ENCODE measurements at places on chromosomes 4 and X.

DNA sequence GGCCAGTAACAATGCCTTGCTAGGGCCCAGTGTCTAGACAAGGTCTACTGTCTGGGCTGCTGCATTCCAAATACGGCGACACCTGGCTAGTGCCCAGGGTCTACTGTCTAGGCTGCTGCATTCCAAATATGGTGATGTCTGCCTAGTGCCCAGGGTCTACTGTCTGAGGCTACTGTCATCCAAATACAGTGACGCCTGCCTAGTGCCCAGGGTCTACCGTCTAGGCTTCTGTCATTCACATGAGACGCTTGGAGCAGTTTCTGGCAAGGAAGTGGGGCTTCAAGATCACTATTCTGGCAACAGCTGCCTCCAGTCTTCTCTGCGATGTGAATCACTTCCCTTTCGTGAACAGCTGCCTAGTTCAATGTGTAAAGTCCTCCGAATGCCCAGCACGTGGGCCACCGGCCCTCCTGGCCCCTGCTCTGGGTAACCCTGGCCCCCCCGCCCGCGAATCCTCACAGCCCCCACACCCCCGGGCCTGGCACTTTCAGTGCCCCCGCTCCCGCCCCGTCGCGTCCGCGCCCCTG lies 12.7 kb downstream of the ACOX3 start:
- DNase-seq: no peak

GRCh38 chrX:44265559-44265958 lies 77.9 kb downstream of the EFHC2 start:
- DNase-seq: no peak

DNA sequence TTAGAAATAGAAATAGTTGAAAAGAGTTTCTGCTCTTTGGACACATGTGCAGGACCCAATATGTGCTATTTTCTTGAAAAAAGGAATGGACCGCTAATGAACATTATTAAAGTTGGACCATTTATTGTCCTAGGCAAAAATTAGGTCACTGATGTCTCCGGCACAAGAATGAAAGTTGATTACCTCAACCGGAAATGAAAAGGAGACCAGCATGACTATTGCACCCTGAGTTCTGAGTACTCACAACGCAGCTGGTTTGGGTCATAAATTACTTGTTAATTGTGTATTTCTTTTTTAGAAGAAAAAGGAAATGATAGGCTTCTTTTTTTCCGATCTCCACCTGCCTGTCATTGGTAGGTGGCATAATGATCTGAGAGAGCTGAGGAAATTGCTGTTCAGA lies 232.7 kb downstream of the ARHGAP24 start:
- DNase-seq: no peak

- DNase-seq: no peak
Observed at GRCh38 chr4:14379183-14379582, 623.1 kb upstream of the CPEB2 start.

DNA sequence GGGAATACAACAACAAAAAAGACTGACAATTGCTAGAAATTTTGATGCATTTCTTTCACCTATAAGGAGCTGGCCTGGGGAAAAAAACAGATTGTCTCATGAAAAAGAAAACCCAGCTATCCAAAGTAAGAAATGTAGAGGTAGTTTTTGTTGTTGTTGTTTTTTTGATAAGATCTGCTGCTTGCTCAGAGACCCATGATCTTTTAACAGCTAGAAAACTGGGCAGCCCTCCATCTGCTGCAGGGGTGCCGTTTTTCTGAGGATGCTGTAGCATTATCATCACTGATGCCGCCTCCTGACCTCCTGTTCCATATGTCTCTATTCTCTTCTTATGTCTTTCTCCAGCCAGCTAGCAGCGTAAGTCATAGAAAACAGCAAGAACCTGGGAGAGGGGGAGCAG lies 98.3 kb downstream of the BMPR1B start:
- DNase-seq: no peak

DNA sequence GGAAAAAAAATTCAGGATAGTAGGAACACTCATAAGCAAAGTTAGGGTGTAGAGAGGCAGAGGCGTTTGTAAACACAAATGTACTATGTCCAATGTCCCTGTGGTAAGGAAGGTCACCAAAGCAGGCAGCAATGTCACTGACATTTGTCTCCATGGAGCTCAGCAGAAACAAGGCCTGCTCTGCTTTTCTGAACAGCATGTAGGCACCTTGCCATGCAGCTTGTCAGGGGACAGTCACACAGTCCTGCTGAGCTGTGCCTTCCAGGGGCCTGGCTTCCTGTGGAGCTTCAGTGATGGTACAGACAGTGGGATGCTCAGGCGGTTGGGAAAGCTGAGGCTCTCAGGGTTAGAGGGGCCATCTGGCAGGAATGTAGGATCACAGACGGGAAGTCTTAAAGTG lies 74.5 kb upstream of the HS3ST1 start:
- no peak for DNase-seq

GRCh38 chr4:82050796-82051195 lies 323.0 kb downstream of the HNRNPD start:
- no peak for DNase-seq

DNA sequence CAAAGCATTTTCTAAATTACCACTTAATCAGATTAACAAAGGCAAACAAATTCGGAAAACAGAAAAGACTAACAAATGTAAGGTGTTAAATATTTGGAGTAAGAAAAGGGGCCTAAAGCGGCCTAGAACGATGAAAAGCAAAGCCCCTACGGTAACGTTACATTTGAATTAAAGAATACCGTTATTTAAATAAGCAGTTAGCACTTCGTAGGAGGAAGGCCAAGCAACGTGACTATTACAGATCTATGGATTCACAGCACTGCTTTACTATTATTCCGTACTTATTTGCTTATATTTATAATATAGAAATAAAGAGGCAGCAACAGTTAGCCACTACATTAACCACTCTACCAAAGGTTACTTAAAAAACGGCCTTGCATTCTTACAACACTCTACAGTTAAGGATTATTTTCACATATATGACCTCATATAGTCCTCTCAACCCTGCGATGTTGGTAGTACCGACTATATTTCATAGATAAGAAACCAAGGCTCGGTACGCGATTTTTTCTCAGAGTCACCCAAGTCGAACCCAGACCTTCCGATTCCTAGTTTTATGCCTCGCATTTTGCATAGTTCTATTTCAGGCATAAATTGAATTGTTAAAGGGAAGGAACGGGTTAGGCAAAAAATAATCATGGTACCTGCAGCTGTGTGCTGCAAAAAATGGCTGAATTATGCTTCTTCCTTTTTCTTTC lies 2.9 kb downstream of the KLHL15 start:
- no peak for DNase-seq

GRCh38 chr4:52841682-52842456 lies 20.2 kb upstream of the RASL11B start:
- no peak for DNase-seq

DNA sequence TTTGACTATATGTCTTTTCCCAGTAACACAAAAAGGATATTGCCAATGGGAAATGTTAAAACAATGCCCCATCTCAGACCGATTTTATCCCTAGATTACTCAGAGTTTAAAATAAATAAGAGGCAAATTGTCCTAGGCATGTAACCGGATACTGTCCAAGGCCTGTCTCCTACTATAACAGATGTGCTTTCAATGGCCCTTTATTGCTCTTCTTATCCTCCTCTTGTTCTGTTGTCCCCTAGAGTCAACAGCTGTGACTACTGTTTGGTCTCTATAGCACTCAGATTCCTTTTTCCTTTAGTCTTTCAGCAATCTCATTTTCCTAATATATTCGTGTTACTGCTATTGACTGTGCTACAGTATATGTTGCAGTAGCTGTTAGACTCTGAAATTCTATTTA lies 66.8 kb upstream of the PLS3 start:
- DNase-seq: no peak

DNA sequence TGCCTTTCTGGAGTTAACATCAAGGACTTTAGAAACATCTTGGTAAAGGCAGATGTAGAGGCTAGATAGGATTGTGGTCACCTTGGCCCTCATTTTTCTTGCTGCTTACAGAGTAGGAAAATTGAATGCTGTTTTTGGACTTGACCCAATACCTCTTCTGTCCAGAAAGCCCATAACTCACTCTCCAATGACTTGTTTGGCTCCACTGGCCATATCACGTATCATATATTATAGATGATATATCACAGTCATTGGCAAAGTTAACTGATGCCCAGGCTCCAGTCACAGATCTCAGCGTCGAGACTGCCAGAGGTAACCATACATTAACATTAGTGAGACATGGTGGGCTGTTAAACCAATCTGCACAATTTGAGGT lies 88.1 kb upstream of the PLAC1 start:
- DNase-seq: no peak

GRCh38 chr4:100907465-100908454 lies 389.9 kb upstream of the EMCN start:
- DNase-seq: no peak

DNA sequence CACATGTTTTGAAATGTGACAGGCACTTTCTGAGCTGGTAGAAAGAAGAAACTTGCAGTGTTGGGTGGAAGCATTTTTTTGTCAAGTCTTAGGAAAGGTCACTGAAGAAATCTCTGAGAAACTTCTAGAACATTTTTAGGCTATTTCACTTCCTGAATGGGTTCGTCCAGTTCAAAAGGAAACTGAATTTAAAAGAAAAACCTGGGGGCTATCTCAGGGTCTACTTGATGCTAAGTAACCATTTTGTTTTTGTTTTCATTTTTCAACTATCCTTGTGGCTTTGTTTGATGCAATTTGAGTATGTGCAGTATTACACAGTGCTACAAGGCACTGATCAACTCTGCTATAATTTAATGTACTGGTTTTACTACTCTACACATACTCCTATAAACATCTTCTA lies 34.0 kb upstream of the AMOT start:
- DNase-seq: no peak

GRCh38 chrX:1330605-1331004 lies 6.0 kb upstream of the IL3RA start:
- no peak for DNase-seq

DNA sequence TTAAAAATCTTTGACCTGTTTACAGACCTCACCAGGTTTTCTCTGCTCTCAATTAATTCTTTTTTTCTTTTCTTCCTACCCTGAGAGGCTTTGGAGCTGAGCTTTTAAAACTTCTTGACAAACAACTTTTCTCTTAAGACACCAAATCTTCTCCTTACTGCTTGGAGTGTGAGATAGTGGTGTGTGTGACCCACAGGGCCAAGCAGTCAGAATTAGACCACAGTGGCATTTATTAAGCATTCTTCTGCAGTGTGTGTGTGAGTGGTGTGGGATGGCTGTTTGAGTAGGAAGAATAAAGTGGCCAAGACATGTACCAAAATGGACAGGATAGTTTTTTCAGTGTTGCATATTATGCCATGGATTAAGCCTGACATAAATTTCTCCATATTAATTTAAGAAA lies 665.1 kb downstream of the RAPGEF2 start:
- no peak for DNase-seq

GRCh38 chr4:39818646-39819045 lies 120.7 kb downstream of the UBE2K start:
- DNase-seq: no peak

GRCh38 chr4:112377171-112377570 lies 80.0 kb downstream of the ALPK1 start:
- no peak for DNase-seq

- DNase-seq: no peak
Observed at GRCh38 chr4:158816955-158817354, 48.1 kb downstream of the FNIP2 start.

DNA sequence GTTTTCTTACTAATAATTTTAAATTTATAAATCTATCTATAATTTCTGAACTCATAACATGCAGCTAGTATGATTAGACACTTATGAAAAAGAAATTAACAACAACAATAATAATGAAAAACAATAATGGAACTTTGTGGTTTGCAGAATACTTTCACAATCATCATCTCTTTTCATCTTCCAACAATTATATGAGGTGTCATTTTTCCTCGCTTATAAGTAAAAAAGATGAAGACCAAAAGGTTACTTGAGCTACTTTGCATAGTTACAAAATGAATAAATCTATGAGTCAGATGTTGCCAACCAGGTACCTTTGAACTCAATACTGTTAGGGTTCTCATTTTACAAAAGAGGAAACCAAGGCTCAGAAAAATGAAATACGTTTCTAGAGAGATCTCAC lies 98.5 kb upstream of the ELOVL6 start:
- no peak for DNase-seq

- DNase-seq: no peak
Observed at GRCh38 chrX:113473418-113473817, 632.8 kb upstream of the AMOT start.

GRCh38 chr4:112519689-112520597 lies 4.0 kb upstream of the NEUROG2 start:
- no peak for DNase-seq

- DNase-seq: no peak
Observed at GRCh38 chrX:100719139-100719538, 12.8 kb downstream of the SYTL4 start.

- DNase-seq: no peak
Observed at GRCh38 chr4:150217808-150218207, 139.6 kb downstream of the DCLK2 start.

GRCh38 chrX:150854856-150855255 lies 43.6 kb downstream of the CD99L2 start:
- DNase-seq: no peak

- no peak for DNase-seq
Observed at GRCh38 chr4:181870326-181870725, 372.9 kb upstream of the TENM3 start.

GRCh38 chrX:45710081-45710801 lies 509.6 kb upstream of the DIPK2B start:
- no peak for DNase-seq

DNA sequence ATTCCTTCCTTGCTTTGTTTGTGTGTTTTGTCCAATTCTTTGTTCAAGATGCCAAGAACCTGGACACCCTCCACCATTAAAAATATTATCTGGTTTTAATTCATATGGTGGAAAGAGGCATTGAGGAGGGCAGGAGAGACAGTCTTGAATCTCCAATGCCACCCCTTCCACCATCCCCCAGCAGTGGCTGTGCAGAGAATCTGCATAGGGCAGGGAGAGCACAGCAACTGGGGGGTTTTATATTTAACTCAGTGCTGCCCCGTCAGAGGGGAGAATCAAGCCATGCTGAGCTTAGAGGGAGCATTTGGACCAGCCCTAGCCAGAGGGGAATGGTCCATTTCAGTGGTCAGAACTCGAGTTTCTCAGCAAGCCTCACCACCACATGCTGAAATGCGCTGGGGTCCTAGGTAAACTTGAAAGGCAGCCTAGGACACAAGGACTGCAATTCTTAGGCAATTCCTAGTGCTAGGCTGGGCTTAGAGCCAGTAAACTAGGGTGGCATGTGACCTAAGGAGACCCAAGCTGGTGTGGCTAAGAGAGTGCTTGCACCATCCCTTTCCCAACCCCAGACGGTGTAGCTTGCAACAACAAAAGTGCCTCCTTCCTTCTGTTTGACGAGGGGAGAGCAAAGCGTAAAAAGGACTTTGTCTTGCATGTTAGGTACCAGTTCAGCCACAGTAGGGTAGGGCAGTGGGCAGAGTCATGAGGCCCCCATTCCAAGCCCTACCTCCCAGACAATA lies 34.2 kb downstream of the CCDC158 start:
- no peak for DNase-seq

- no peak for DNase-seq
Observed at GRCh38 chrX:68433155-68433980, at the start of gene OPHN1. OPHN1 (minus strand) TSS chrX:68433495; CDS start chrX:68433020, 475 bp downstream.
